ENCODE measurements at places on chromosomes 1 and 21.

DNA sequence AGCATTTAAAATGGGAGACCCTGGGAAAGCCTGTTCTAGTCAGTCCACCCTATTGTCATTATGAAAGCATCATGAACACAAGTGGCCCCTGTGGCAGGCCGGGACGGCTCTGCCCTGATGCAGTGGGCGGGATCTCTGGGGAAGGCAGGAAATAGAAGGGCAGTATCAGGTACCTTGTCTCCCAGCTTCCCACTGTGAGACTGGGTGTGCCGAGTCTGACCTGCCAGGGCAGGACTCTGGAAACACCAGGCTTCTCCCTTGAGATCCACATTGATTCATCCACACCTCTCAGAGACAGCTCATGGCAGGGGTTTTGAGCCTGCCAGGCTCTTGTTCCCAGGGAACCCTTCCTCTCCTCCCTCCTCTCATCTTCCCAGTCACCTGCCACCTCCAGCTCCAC is 24.5 kb upstream of the GNPAT start:
- peak; percentile 73 for DNase-seq

- no peak for DNase-seq
Measured at GRCh38 chr1:87508247-87508787, 179.6 kb downstream of the LMO4 start.

DNA sequence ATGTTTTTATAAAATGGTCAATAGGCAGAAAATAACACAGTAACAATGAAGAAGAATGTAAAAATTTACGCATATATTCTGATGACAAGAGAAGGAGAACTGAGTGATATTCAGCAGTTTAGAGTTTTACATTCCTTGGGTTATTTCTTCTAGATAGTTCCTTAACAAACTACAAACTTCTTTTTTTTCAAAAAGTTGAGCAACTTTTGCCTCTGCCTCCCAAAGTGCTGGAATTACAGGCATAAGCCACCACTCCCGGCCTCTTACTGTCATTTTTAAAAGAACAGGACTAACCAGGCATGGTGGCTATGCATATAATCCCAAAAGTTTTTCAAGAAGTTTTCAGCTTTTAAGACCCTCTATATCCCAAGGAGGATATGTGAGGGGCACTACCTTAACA is 32.9 kb downstream of the ARNT start:
- no peak for DNase-seq

- DNase-seq, result no peak
Measured at GRCh38 chr1:35377555-35377954, 109.0 kb downstream of the ZMYM4 start.

- peak; percentile 0 for DNase-seq
Measured at GRCh38 chr21:34609244-34609932, 5.5 kb downstream of the RCAN1 start.

GRCh38 chr21:46060596-46061061 is 37.3 kb upstream of the COL6A2 start:
- peak; percentile 49 for DNase-seq

GRCh38 chr1:180793451-180793850 is 119.2 kb upstream of the KIAA1614 start:
- no peak for DNase-seq

GRCh38 chr21:29271927-29272333 is 26.8 kb upstream of the BACH1 start:
- peak; percentile 33 for DNase-seq

DNA sequence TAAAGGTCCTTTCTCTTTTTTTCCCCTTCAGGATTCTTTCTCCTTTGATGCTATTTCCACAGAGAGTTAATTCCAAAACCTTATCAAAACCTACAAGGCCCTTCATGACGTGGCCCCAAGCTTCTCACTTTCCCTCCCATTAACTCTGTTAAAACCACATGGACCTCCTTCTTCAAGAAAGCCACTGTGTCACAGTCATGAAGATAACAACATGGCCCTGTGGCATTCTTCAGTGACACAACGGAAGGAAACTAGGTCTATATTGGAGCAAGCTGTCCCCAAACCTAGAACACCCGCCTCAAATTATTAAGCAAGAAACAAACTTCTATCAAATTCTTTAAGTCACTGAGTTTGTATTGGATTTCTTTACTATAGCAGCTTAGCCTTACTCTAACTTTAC is 611.1 kb downstream of the NUF2 start:
- no peak for DNase-seq

GRCh38 chr1:38860454-38860795 is 853 bp upstream of the RRAGC start:
- no peak for DNase-seq

DNA sequence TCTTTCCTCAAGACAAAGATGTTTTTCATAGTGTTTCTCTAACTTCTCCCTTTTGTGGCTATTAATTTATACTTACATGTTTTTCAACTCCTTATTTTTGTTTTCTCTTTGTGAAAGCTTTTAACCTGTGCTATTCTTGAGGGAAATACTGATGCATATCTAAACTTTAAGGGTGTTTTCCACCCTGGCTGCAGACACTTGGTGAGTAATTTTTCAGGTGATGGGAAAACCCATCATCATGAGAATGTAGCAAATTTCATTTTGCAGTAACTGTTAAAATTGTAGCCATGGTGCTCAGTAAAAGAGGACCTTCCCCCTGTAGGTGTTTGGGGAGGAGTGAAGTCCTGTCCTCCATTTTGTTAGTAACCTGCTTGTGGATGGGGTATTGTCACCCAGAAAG is 124.2 kb downstream of the LIPI start:
- no peak for DNase-seq

DNA sequence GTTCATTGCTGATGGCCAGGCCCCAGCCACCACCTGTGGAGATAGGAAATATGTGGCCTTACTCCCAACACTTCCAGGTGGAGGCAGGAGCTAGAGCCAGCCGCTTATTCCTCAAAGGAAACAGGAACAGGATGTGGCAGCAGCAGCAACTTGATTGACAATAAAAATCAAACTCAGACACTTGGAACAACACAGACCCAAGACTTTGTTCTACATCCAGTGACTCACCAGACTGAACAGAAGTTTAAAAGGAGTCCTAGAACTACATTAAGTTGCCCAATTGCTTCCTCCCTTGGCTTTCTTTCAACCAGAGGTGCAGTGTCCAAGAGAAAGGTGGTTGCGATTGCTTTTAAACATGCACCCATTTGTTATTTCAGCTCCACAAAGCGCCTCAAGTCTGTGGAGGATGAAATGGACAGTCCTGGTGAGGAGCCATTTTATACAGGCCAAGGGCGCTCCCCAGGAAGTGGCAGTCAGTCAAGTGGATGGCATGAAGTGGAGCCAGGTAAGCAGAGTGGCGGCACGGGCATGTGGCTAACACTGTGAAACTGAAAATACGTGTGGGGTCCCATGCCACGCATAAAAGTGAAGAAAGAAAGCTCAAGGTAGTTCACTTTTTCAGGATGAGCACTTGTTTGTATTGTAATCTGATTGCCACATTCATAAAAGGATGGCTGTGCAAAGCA is 276.6 kb downstream of the NFIA start:
- DNase-seq, result no peak

DNA sequence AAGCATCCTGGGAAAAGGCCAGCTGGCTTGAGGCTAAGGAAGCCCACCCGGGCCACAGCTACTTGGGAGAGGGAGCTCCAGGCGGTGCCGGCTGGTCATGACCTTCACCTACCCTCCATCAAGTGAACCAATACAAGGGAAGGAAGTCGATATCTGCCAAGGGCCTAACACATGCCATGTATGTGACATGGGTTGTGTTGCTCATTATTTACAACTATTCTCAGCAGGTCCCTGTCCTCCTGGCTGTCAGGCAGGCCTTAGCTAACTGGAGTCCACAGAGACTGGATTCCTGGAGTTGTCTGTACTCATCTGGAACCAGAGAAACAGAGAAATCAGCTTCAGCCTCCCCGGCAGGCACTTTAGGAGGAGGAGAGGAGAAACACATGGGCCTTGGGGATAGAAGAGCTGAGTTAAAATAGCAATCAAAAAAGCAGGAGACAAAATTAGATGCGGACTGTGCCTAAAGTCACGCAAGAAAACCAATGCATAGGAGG is 15.7 kb downstream of the TCEA3 start:
- no peak for DNase-seq
